ENCODE measurements at places on chromosomes 5 and 9.
A peak's percentile ranks its signal among the peaks of the same experiment; 100 is the strongest.

DNA sequence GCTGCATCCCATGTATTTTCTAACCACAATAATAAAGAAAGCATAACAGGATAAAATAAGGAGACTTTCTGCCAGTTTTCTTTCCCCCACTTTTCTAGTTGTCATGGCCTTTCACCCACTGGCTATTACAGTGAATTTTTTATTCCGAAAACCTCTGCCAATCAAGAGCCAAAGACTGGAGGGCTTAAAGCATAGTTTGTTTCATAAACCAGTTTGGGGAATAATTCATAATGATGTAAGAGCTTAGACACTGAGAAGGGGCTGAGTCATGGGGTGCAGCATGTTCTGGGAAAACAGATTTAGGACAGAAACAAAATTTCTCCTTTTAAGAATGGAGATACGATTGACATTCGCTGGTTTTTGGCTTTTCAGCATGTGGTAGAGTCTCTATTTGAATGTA is 4.4 kb upstream of the GLIPR2 start:
- no peak for DNase-seq

GRCh38 chr5:157362502-157362901 is 96.6 kb downstream of the CYFIP2 start:
- DNase-seq: no peak

- DNase-seq: no peak
These were observed 42.7 kb upstream of the NUDT12 start for GRCh38 chr5:103605277-103605676.

GRCh38 chr9:130320723-130321481 is 55.3 kb downstream of the HMCN2 start:
- no peak for DNase-seq

DNA sequence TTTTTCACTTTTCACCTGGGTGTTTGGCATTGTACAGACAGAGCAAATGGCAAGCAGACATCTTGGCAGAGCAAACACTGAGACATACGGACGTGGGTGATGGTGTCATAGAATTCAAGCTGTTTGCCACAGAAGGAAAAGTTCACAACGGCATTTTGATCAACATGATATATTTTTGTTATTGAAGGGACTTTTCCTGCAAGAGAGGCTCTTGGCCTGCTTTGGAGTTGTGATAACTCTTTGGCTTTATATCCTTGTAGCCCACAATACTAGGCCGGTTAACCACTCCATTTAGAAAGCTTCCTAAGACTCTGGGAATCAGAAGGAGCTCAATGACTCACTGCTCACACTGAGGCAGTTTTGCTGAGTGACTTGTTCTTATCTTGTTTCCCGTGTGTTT is 1038.3 kb downstream of the TLE1 start:
- DNase-seq: no peak

- no peak for DNase-seq
These were observed 374.4 kb upstream of the SGCD start for GRCh38 chr5:155952486-155953089.

DNA sequence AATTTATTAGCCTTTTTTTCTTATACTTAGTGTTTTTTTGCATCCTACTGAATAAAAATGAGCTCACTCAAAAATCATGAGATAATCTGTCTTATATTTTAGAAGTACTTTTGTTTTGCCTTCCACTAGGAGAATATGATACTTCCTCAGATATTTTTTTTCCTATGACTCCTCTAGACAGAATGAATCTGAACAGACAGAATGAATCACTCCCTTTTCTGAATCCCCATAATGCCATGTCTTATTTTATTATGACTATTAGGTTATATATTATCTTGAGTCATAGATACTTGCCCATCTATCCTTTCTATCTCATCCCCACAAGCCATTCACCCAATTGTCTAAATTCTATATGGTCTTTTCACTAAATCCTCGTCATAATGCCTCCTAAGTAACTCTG is 134.6 kb downstream of the BRINP1 start:
- no peak for DNase-seq

- DNase-seq: no peak
These were observed 115.5 kb upstream of the RANBP3L start for GRCh38 chr5:36417221-36417620.

- DNase-seq: no peak
These were observed 405.0 kb downstream of the ENC1 start for GRCh38 chr5:74235552-74235951.

GRCh38 chr5:10566543-10567068 is 2.7 kb downstream of the ANKRD33B start:
- DNase-seq: no peak

- DNase-seq: no peak
These were observed 129.6 kb upstream of the CNTLN start for GRCh38 chr9:17005056-17005823.

- DNase-seq: peak; percentile 31
These were observed 8.0 kb downstream of the BRD3 start for GRCh38 chr9:134059661-134060395.

GRCh38 chr9:95764533-95765319 is 110.8 kb upstream of the ERCC6L2 start:
- no peak for DNase-seq

GRCh38 chr5:92309336-92309991 is 926.3 kb upstream of the ARRDC3 start:
- no peak for DNase-seq

DNA sequence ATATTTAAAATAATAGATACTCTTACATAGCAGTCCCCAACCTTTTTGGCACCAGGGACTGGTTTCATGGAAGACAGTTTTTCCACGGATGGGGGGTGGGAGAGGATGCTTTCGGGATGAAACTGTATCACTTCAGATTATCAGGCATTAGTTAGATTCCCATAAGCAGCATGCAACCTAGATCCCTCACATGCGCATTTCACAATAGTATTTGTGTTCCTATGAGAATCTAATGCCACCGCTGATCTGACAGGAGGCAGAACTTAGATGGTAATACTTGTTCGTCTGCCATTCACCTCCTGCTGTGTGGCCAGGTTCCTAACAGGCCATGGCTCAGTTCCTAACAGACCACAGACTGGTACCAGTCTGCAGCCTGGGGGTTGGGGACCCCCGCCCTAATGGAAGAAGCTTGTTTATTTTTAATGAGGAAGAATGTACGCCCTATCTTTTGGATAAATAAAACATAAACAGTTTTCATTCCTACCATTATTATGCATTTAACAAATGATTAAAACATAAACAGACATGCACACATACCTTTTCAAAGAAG is 187.7 kb downstream of the ZSWIM6 start:
- no peak for DNase-seq

DNA sequence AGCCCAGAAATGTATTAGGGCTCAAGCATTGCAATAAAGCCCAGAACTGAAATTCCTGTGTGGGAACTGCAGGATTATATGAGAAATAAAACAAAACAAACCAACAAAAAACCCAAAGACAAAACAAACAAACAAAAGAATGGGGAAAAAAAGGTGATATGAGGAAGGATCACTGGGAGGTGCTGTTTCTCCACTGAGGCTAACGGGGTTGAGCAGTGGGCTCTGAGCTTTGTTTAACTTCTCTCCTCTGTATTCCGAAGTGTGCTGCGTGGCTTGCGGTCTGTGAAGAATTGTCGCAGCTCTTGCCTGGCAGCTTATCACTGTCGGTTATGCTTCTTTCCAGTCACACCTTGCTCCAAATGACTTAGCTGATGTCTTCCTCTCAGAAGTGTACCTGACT is 106.3 kb downstream of the TENT4A start:
- DNase-seq: no peak

DNA sequence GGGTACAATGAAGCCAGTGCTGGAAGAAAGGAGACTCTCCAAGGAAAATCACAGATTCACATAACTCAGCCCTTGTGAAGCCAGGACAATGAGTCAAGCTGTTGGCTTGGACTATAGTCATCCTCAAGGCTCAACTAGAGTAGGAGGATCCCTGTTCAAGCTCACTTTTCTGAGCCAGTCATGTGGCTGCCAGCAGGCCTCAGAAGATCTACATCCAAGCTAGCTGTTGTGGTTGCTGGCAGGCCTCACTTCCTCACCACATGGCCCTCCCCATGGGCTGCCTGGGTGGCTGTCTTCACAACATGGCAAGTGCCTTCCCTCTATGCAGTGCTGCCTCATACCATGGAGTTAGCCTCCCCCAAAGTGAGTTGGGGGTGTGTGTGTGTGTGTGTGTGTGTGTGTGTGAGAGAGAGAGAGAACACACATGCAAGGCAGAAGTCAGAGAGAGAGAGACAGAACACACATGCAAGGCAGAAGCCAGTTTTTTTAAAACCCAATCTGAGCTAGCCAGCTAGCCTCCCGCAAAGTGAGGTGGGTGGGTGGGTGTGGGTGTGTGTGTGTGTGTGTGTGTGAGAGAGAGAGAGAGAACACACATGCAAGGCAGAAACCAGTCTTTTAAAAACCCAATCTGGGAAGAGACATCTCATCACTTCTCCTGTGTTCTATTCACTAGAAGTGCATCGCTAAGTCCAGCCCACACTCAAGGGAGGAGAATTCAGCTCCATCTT is 17.1 kb downstream of the SCAI start:
- no peak for DNase-seq

GRCh38 chr5:16918156-16918555 is 17.9 kb downstream of the MYO10 start:
- DNase-seq: no peak

DNA sequence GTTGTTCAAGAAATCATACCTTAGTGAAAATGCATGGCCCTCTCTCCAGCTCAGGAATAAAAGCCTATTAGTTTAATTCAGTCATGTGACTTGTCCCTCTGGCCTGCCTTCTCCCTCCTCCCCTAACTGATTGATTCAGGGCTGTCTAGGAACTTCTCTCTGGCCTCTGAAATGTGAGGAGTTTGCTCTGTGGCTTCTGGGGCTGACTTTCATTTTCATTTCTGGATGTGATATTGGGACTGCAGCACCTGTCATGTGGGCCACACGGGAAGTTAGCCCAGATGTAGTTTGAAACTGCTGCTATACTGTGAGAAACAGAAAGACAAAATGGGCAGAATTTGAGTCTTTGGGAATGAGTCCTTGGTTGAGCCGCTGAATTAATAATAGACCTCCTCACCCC is 44.8 kb downstream of the PARP8 start:
- DNase-seq: no peak

- DNase-seq: no peak
These were observed 76.6 kb downstream of the RALGPS1 start for GRCh38 chr9:126991183-126991582.

DNA sequence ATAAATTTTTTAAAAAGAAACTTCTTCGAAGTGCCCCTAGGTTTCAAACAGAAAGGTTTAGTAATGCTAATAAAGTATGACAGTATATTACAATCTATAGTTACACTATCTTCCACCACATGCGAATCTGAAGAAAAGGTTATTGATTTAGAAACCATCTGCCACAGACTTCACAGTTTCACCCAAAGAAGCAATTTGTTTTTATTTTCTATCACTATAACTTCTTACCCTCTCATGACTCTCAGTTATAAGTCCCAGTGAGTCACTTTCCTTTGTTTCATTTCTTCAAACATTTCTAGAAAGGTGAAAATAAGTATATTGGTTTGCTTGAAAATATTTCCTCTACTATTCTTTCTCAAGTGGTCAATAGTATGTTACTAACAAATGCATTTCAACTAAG is 93.6 kb downstream of the MCTP1 start:
- DNase-seq: no peak

GRCh38 chr9:105405514-105406131 is 42.2 kb upstream of the FSD1L start:
- DNase-seq: peak; percentile 47

GRCh38 chr5:12392246-12392645 is 488.0 kb upstream of the CTNND2 start:
- no peak for DNase-seq

DNA sequence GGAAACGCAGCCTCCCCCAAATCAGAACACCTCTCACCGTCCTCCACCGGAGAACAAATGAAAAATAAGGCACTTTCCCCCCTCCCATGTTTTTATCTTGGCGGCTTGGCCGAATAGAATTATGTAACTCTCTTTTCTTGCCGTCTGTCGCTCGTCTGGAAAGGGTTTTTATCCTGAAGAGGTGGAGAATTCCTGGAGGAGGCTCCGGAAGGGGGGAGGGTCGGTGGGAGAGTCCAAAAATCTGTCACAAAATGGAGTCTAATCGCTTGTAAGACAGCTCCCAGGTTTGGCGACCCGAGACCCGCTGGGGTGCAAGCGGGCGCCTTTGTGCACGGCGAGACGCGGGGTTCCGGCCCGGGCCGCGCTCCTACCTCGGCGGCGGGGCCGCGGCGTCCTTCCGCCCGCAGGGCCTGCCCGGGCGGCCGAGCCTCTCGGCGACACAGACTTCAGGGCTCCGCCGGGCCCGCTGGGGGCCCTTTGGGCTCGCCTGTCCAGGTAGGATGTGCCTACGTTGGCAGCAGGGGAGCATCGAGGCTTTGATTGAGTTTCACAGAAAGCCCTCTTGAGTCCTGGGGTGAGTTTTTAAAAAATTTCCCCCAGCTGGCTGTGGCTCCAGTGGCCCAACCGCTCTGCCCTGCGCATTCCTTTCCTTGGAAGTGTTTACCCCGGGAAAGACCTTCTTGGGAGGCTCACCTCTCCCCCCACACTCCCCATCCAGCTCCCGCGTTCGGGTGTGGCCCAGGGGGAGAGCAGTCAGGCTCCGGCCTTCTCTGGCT is 5.0 kb downstream of the LMX1B start:
- peak; percentile 37 for DNase-seq

DNA sequence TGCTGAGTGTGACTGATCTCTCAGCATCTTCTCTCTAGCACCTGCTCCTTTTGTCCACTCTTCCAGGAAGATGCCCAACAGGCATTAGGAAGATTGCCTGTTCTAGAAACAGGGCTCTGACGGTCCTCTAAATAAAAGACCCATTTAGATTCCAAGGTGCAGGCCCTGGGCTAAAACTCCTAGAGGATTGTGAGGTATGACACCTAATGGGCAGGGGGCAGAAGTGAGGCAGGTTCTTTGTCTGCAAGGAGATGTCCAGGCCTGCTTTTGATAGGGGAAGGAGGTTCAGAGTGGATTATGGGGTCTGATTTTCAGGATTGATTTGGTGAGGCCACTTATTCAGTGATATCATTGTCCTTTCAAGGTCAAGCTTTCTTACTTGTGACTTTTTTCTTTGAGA is 140.8 kb upstream of the TRPC7 start:
- no peak for DNase-seq

GRCh38 chr5:77181173-77181572 is 29.3 kb upstream of the PDE8B start:
- no peak for DNase-seq

- no peak for DNase-seq
These were observed 5.5 kb upstream of the RASEF start for GRCh38 chr9:83068414-83068813.

DNA sequence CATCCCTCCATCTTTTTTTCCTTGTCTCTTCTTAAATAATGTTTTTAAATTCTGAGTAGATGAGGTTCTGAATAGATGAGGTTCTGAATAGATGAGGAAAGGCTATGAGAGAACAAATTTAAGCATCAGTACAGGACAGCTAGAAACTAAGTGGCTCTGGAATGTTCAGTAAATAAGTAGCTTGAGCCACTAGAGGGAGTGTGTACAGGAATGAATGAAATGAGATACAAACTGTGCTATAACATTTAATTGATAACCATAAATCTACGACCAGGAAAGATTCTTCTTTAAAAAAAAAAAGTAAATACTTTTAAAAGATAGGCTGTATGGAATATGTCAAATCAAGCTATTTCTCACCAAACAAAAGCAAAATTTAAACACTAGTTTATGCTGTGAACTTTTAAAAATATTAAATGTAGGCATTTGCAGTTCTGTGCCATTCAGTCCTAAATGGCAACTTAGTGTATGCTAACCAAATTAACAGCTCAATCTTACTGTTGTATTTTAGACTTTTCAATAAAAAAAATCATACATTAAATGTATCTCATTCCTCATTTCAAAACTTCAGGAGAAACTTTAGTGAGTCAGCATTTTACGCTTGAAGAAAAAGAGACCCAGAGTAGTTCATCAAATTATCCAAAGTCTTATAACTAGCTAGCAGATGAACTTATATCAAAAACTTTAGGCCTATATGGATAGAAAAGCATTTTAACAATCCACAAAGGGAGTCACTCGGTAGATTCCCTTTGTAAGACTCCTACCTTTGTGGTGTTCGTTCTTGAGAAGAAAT is 70.4 kb upstream of the SNX2 start:
- no peak for DNase-seq

Data from glutamatergic neuron (in vitro differentiated cells).